Right renal pelvis (tissue), 4 donors: ENCODE measurements at places on chromosomes 1 and 21. TPM values are rescaled to one million over a fixed set of nuclear protein-coding genes. Genes with fewer than 3 reads are reported as not detected.

ACTL8 gene
- not detected for polyA plus RNA-seq

CRYBG2 gene
- polyA plus RNA-seq = 0.31 TPM

UAP1 gene
- 32.8 TPM for polyA plus RNA-seq

OR2L3 gene
- polyA plus RNA-seq = not detected

DRAXIN gene
- 1.00 TPM for polyA plus RNA-seq

KRTAP19-3 gene
- not detected for polyA plus RNA-seq

GSTM5 gene
- 40.0 TPM for polyA plus RNA-seq

SPRR4 gene
- not detected for polyA plus RNA-seq

C4BPA gene
- polyA plus RNA-seq = 0.91 TPM

OR6Y1 gene
- not detected for polyA plus RNA-seq

OR4F29 gene
- polyA plus RNA-seq = not detected

VWA5B1 gene
- 0.91 TPM for polyA plus RNA-seq

- DNase-seq = no peak
These were observed 887 bp downstream of the SLC19A2 start for GRCh38 chr1:169484683-169485430.

- no peak for DNase-seq
These were observed 81.9 kb downstream of the SLC25A24 start for GRCh38 chr1:108117945-108118902.

DNA sequence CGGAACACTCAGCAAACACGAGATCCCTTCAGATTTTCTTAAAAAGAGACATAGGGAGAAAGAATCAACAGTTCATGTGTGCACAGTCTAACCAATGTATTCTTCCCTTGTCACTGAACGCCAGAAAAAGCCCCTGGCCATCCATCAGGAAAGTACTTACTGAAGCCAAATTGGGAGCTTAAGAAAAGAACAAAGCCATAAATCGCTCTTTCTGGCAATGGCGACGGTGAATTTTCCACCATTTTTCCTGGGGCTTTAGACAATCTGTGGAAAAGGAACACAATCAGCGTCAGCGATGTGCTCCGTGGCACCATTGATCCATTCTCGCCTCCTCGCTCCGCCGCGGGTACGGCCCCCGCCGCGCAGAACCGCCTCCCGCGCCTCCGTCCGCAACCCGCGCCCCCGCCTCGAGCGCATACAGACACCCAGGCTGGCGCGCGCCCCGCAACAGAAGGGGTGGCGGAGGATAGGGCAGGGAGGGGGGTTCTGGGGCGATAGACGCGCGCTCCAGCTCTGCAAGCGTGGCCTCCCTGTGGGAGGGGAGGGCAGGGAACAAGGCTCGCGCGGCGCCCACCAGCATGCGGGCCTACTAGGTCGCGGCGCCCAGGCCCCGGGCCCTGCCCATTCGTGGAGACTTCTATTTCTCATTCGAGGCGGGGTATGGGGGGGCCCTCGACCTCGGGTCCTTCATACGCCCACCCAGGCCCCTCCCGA is 440 bp downstream of the PIGP start:
- DNase-seq = peak; percentile 50

DNA sequence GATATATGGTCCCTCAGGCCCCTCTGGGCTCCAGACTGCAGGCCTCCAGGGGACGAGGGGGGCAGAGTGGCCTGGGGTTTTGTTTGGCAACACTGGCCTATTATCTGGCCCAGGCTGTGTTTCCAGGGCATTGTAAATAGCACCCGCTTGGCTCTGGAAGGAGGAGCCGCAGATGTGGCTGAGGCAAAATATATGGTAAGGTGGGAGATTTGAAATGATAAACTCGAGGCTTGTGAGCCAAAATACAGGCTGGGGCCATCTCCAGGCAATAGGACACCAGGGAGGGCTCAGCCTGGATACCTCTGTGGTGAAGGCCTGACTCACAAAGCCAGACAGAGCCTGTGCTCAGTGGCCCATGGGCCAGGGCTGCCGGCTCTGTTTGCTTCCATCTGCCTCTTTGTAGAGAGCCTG is 14.0 kb downstream of the NAV1 start:
- no peak for DNase-seq

DNA sequence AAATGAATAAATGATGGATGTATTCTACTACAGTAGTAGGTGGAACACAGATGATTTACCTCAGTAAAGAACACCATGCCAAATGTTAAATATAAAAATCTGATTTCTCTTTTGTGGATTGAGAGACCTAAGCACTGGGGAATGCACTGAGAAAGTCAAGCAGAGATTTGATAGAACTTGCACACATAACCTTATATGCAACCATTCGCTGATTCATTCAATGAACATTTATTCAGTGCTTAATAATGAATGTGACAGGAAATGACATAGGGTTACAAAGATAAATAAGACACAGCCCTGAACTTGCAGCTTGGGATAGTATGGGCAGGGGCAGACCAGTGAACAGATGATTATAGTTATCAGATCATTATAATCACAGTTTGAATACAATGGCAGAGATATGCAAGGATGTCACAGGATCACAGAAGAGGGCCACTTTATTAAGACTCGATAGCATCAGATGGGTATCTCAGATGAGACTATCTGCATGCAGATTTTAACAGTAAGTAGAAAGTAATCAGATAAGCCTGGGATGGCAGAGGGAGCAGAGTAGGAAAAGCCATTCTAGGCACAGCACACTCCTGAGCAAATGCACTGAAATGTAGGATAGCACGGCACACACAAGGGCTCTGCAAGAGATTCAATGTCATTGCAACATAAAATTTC is 169.4 kb downstream of the ASTN1 start:
- no peak for DNase-seq

GRCh38 chr1:157154940-157155514 is 16.8 kb upstream of the ETV3 start:
- DNase-seq = no peak

GRCh38 chr1:67683316-67683715 is 1.7 kb upstream of the GADD45A start:
- no peak for DNase-seq

DNA sequence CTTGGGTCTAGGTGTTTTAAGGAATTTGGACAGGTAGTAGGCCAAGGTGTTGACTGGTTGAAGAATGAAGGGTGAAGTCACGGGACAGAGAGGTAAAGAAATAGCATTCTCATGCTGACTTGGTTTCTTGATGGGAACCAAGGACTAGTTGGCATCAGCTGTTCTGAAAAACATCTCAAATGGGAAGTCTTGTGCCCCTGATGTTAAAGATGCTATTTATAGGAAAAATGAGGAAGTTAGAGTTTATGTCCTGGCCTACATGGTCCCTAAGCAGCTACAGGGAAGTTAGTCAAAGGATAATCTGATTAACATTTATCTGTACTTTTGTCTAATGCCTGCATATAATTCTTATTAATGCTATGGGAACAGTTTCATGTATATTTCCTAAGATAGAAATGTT is 262.4 kb downstream of the HHIPL2 start:
- DNase-seq = no peak

DNA sequence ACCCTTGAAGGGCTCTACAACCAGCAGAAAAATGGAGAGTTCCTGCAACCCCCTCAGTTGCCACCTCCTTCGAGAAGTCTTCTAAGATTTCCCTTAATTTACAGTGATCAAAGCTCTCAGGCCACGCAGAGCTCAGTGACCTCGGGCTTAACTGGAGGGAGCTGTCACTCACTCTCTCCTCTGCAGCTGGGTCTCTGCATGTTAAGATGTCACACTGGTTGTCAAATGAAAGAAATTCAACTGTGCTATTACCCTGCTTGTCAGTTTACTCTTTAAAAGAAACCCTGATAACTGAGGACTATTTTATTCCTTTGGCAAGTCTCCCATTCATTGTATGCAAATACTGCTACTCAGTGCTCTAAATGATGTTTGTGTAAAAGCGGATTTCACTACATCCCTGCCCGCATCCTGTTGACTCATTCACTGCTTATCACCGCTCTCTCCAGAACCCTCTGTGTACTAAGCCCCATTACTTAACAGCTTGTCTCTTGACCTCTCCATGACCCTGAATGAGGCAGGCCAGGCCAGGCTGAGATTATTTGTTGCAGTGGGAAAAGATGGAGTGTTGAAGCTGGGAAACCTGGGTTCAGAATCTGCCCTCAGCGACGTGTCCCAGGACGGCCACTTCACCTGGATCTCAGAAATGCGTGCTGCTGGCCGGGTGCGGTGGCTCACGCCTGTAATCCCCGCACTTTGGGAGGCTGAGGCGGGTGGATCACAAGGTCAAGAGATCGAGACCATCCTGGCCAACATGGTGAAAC is 13.7 kb downstream of the DHRS3 start:
- no peak for DNase-seq

GRCh38 chr1:156115514-156116374 is 1.2 kb downstream of the LMNA start:
- DNase-seq = no peak

DNA sequence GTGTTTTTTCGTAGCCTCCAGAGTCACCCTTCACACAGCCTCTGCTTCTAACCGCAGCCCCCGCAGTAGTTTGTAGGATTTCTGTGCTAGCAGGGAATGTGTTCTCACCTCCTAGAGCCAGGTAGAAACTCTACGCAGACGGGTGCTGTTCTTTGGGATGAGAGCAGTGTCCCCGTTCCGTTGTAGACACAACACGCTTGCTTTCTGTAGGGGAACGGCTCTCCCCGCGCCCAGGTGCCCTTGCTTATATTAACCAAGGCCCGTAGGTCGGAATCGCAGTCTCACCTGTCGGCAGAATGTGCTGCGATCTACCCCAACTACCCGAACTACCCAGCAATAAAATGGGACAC is 111.8 kb upstream of the NBPF11 start:
- no peak for DNase-seq

GRCh38 chr1:240672132-240672811 is 60.3 kb upstream of the GREM2 start:
- no peak for DNase-seq

DNA sequence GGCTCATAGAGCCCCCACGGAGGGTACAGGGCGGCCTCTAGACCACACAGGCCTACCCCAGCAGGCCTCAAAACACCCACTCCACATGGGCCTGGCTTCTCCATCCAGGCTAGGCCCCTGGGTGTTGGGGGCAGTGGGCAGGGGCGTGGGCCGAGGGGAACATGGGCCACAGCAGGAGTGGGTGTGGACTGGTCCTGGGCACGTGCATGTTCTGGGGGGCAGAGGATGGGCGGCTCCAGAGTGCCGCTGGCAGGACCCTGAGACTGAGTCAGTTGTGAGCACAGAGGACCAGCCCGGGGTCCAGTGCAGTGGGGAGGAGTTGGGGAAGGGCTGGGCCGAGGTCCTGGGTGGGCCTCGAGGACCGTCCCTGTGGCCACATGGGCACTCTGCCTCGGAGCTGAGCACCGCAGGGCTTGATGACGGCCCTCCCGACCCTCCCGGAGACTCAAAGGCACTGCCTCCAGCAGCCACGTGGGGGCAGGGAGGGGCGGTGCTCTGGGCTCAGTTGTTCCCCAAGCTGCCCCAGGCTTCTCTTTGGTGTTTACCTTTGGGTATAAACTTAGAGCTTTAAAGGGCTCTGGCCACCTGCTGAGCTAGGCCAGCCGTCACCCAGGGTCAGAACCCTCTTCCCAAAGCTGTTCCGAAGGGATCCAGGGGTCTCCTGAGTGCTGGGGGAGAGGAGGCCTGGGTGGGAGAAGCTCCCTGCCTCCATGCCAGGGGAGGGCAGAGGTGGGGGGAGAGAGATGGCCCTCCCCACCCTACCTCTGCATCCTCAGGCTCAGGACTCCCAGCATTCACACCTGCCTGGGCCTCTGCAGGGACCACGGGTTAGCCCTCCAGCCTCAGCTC is 79.9 kb downstream of the MORN1 start:
- no peak for DNase-seq

GRCh38 chr1:167893798-167894197 is 20.1 kb downstream of the ADCY10 start:
- DNase-seq = no peak

GRCh38 chr1:224539971-224540370 is 76.1 kb upstream of the CNIH3 start:
- no peak for DNase-seq

DNA sequence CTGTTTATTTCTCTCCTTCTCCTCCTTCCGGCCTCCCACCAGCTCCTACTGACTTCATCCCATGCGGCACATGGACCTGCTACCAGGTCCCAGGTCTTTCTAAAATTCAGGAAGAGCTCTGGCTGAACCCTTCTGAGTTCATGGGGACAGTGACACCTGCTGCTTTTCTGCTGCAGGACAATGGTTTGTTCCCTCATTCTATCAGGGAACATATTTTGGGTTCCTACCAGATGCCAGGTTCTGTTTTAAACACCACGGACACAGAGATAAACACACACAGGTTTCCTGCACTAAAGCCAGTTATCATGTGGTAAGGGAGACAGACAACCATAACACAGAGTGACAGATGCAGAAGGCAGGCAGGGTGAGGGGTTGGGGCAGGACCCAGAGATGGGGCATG is 114.0 kb upstream of the RAB4A start:
- DNase-seq = no peak

DNA sequence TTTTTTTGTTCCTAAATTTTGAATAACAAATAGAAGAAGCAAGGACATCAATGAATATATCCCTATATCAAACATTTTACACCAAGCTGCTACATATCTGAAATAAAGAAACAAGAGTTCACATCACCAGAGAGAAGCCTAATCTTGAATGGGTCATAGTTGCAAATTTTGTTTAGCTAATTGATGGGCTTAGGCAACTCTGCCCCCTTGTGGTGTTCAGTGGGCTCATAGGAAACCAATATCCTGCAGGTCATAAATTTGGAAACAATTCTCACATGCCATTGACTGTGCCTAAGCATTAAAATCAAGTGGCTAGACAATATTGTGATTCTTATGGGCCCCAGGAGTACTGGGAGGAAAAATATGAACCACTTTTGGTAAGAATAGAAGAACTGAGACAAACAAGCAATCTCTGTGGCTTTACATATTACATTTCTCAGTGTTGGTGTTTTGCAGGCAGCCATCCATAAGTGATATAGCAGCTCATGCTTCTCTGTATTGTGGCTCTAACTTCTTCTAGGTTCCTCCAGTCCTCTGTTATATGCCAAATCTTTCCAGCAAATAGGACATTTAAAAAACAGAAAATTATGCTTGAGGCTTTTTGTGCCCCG is 1262.8 kb upstream of the PRMT6 start:
- DNase-seq = peak; percentile 23

- no peak for DNase-seq
These were observed 32.4 kb upstream of the GPR157 start for GRCh38 chr1:9161342-9161741.

- DNase-seq = no peak
These were observed 7.0 kb upstream of the IL23R start for GRCh38 chr1:67159233-67159632.
